ENCODE measurements at places on chromosomes 6 and 20. TPM values are rescaled to one million over a fixed set of nuclear protein-coding genes. Genes with fewer than 3 reads are reported as not detected.

SAMD3 gene
- 71.0 TPM for total RNA-seq

KIAA1755 gene
- total RNA-seq = not detected

GINS1 gene
- total RNA-seq = 18.9 TPM

XKR7 gene
- 0.03 TPM for total RNA-seq

MOG gene
- not detected for total RNA-seq

ALDH5A1 gene
- total RNA-seq = 4.5 TPM

RBPJL gene
- total RNA-seq = not detected

TMEM74B gene
- total RNA-seq = 0.79 TPM

GNAS-AS1 gene
- 0.89 TPM for total RNA-seq

C6orf58 gene
- not detected for total RNA-seq

PCSK2 gene
- not detected for total RNA-seq

TCP11 gene
- total RNA-seq = not detected

SSR1 gene
- 157 TPM for total RNA-seq

Data from activated naive CD4-positive, alpha-beta T cell treated with anti-CD3 and anti-CD28 coated beads, Interleukin-2, amount 10 ng/mL, durations not matched to agents 5 hours and 36 hours (primary cell).